ENCODE measurements at places on chromosomes 16 and 17.

DNA sequence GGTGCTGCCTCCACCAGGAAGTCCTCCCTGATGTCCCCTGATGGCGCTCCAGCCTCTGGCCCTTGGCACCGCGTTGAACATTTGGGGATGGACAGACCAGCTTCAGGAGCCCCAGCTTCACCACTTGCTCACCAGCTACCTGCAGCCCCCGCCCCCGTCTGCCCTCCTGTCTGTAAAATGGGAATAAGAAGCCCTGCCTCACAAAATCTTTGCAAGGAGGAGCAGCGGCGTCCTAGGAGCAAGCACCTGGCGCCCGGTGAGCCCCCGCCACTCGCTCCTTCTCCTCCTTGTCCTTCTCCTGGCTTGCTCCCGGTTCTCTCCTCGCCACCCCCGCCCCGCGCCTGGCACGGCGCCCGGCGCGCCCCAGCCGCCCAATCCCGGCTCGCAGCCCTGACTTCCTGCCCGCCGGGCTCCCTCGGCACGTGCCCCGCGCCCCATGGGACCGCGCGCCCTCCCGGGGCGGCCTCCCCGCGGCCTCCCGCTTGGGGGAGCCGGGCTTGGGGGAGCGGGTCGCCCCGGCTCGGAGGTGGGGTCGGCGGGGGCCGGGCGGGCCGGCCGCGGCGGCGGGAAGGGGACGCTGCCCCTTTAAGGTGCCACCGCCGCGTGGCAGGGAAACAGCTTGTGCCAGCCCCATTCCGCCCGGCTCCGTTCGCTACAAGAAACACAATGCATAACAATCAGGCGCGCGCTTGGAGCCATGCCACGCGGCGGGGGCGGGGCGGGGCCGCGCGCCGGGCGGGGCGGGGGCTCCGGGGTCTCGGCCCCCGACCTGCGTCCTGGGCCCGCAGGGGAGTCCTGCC is 9.1 kb upstream of the PPP1R1B start:
- DNase-seq, result peak; percentile 62

- peak; percentile 70 for DNase-seq
Observed at GRCh38 chr17:67260170-67260987, 15.4 kb upstream of the HELZ start.

GRCh38 chr16:89841275-89841674 is 13.0 kb downstream of the SPIRE2 start:
- no peak for DNase-seq

- no peak for DNase-seq
Observed at GRCh38 chr17:21592774-21593173, 99.5 kb upstream of the KCNJ18 start.

DNA sequence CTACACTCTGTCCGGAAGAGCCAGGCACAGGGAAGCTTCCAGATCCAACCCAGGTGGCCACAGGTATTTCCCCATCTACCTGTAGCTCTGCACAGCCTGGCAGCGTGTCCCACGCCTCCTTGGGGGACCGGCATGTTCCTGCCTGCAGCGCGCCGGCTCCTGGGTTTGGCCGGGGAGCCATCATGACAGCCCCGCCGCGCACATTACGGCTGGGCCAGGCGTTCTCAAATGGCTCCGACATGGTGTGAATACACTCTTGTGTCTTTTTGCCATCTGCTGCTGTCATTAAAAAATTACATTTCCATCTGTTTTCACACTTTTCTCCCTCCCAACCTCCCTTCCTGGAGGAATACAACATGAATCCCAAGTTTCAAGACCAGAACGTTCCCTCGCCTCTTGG is 8.0 kb upstream of the GINS2 start:
- no peak for DNase-seq

DNA sequence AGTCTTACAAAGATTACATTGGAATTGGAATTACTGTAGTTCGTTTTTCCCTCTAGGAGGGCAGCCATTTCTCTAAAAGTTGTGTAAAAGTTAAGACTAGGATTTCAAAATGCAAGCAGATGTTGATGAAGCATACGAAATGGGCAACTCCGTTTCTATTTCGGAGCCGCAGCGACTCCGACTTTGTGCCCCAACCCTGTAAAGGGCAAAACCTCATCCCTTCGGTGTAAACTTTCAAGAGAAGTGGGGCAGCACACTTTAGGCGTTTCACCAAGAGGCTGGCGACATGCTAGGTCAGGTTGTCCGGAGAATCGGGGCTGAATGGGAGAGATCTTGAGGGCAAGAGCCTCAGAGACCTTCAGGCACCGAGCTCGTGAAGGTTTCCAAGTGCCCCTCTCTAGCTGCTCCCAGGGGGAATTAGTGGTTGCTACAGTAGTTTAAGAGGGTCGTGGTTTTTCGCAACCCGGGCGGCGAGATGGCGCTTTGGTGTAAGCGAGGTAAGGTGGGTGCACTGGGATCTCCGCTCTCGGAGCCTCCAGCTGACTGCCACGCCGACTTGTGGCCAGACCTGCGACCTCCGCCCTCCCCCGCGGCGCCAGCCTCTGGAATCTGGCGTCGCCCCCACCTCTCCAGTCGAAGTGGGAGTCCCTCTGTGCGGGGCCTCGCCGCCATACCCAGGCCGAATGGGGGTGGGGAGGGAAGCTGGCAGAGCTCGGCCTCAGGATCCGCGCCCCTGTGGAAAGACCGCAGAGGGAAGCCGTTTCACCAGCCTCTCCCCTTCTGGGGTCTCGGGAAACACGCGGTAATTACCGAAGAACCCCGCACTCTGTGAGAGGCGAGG is 1.0 kb upstream of the HEXIM2 start:
- peak; percentile 61 for DNase-seq

DNA sequence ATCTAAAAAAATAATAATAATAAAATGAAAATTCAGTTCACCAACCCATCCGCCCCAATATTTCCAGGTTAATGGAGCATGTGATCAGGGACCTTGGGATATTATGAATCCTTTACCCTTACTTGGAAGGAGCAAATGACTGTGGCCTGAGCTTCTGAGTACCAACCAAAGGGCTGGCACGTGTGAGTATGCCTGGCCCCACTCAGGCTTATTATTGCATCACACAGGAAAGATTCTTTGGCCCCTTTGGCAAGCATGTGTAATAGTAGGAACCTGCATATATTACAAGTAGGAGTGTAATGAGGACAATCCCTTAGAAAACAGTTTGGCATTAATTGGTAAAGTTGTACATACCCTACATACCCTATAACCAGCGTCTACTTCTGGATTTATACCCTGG is 7.2 kb upstream of the C17orf78 start:
- DNase-seq, result no peak

GRCh38 chr17:27612160-27612770 is 18.7 kb upstream of the LGALS9 start:
- no peak for DNase-seq

GRCh38 chr16:80125677-80126076 is 415.1 kb upstream of the DYNLRB2 start:
- no peak for DNase-seq

DNA sequence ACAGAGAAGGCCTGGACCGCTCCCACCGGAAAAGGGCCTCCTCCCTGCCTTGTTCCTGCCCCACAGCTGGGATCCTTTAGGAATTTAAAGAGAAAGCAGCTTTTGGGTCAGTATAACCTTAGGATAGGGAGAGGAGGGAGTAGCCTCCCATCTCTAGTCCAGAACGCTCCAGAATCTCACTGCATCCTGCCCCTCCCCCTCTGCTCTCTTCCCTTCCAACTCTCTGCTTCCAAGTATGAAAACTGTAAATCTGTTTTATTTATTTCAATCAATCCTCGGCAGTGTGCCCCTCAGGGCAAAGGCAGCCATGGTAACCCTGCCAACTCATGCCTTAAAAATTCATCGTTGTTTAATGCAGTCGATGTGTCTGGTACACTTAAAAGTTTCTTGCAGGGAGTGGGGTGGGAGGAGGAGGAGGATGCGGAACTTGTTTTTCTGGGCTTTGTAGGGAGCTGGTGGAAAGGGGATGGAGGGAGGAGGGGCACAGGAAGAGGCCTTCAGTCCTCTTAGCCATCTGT is 21.2 kb upstream of the MTSS2 start:
- DNase-seq, result peak; percentile 85

GRCh38 chr17:63780507-63780906 is 6.5 kb downstream of the DDX42 start:
- DNase-seq, result peak; percentile 62

- peak; percentile 94 for DNase-seq
Observed at GRCh38 chr17:44906010-44906646, 6.9 kb upstream of the EFTUD2 start.

GRCh38 chr16:67518676-67519075 is 10.0 kb upstream of the RIPOR1 start:
- no peak for DNase-seq

- no peak for DNase-seq
Observed at GRCh38 chr16:1631230-1631629, 19.1 kb downstream of the CRAMP1 start.

GRCh38 chr17:70521821-70522256 is 352.5 kb downstream of the KCNJ2 start:
- DNase-seq, result no peak

DNA sequence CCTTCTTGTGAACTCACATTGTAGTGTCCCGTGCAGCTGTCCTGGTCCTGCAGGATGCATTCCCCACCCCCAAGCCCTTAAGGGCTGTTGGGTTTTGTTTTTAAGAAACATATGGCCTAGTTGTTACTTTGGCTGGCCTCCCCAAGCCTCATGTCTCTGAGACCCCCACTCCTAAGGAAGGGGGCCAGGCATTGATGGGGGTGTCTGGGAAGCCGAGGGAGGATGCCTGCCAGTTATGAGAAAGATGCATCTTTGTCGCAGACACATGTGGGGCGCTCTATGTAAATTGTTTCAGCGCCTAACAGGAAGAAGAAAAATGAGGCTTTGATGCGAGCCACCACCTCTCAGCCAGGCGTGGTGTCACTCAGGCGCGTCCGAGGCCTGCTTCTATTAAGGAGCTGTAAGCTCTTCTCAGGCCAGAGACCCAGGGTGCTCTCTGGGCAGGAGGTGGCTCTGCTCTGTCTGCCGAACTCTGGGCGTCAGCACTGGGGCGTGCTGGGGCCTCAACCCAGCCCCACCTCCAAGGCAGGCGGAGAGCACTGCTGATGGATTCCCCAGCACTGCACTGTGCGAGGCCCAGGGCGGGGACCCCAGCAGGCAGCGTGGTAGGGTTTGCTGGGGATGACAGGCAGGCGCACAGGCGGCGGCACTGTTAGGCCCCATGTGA is 70.6 kb downstream of the SREBF1 start:
- no peak for DNase-seq

DNA sequence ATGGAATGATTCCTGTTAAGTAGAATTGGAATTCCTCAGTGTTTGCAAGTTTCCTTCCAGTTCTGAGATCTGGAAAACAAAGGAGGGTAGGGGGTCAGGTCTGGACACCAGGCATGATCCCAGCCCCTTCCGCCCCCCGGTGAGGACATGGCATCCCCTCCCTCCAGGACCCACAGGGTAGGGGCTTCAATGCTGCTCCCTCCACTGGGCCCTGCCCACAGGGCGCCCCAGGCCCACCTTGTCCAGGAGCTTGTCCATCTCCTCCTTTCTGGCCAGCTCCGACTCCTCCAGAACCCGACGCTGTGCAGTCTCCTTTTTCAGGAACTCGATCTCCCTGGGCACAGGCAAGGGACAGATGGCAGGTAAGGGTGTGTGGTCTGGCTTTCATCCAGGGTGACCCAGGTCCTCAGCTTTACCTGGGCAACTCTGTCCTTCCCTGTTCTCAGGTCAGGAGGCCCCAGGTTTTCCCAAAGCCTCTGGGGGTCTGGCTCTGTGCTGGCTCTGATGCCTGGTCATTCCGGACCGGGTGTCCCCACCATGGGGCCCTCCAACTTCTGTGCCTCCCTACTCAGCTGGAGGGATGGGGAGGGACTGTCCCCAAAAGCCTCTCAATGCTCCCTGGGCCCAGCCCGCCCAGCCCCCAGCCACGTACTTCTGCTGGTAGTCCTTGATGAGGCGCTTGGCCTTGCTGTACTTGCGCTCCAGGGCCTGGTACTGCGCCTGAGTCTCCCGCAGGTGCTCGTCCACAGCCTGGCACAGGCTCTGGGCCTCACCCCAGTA is 5.5 kb upstream of the SAMD14 start:
- DNase-seq, result no peak

GRCh38 chr17:31888124-31888523 is 13.4 kb downstream of the UTP6 start:
- no peak for DNase-seq

- DNase-seq, result no peak
Observed at GRCh38 chr16:4263504-4264436, 9.1 kb downstream of the TFAP4 start.

DNA sequence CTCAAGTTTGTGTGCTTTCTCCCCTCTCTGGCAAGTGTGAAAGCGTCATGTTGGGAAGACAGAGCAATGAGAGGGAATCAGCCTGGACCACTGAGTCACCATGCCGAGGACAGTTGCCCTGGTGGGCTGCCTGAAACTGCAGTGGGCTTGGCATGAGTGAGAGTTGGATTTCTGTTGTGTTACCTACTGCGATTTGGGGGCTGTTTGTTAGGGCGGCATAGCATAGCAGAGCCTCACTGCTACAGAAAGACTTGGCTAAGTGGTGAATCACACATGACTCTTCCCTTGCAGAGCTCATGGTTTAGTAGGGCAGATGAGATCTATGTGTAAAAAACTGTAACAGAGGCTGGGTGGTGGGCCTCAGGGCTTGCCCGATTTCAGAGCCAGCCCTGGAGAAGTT is 324.6 kb downstream of the C16orf95 start:
- DNase-seq, result no peak

DNA sequence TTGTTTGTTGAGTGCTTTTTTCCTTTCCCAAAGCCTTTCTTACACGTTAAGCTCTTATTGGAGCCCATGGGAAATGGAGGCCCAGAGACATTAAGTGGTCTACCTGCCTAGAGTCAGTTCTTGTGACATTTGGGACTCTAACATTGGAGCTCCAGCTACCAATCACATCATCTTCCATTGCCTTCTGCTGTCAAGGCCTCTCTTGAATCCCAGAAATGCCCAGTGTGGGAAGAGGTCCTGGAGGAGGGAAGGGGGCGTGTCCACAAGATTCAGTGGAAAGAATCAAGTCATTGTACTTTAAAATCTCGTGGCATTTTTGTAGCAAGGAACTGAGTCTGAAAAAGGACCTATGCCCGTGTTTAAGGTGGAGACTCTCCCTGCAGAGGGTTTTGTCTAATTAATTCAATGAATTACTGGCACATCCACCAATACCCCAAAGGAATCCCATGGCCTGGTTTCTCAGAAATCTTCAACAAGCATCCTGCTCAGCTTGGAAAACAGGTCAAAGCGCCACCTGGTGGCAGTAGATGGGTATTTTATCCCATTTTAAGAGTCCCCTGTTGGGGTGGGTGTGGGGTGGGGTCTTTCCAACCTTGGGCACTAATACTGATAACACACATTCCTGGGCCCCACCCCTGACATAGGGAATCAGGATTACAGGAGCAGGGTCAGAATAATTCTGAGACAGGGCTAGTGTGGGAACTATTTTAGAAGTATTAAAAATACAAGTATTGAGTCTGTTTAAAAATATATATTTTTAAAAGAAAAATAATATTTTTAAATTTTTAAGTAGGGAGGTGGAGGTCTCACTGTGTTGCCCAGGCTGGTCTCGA is 24.6 kb downstream of the GPT2 start:
- peak; percentile 49 for DNase-seq

Measured in LHCN-M2 (cell line).